Temporal lobe (tissue), 4 donors: ENCODE measurements at places on chromosomes 2 and 18. TPM values are rescaled to one million over a fixed set of nuclear protein-coding genes. Genes with fewer than 3 reads are reported as not detected.

Gene HOXD3
- not detected for total RNA-seq

Gene FTCDNL1
- total RNA-seq = 5.4 TPM

Gene GLI2
- total RNA-seq = 2.7 TPM

Gene AFF3
- total RNA-seq = 81.4 TPM

Gene GAL3ST2
- total RNA-seq = 0.74 TPM

Gene ASB18
- not detected for total RNA-seq

Gene TSPYL6
- under 0.01 TPM for total RNA-seq

Gene REG3G
- not detected for total RNA-seq

Gene GNAL
- 80.6 TPM for total RNA-seq

Gene DSC2
- total RNA-seq = 5.4 TPM

Gene CLHC1
- total RNA-seq = 41.6 TPM

Gene KIAA2012
- 0.98 TPM for total RNA-seq

Gene ELAC1
- total RNA-seq = 8.9 TPM

Gene ABHD3
- 6.6 TPM for total RNA-seq

Gene CHRND
- not detected for total RNA-seq

Gene ADNP2
- 17.5 TPM for total RNA-seq

Gene IMPA2
- total RNA-seq = 3.7 TPM

Gene PAIP2B
- 13.3 TPM for total RNA-seq

Gene RHBDD1
- 14.5 TPM for total RNA-seq

Gene AQP12A
- not detected for total RNA-seq

Gene MEX3C
- total RNA-seq = 62.2 TPM

Gene TMEM131
- 38.6 TPM for total RNA-seq

Gene TDRD15
- not detected for total RNA-seq

Gene SCN3A
- total RNA-seq = 194 TPM

Gene CIB4
- total RNA-seq = not detected

Gene SNORC
- 0.74 TPM for total RNA-seq

Gene ACMSD
- total RNA-seq = not detected

Gene ZC3H6
- 24.8 TPM for total RNA-seq

Gene PLCD4
- total RNA-seq = 0.25 TPM

Gene PAX8
- total RNA-seq = not detected

Gene SPATA3
- not detected for total RNA-seq

Gene FSIP2
- 3.2 TPM for total RNA-seq

Gene SERPINB3
- total RNA-seq = not detected

Gene ABHD1
- total RNA-seq = not detected

Gene PLGLB2
- 2.2 TPM for total RNA-seq

Gene ST8SIA5
- 13.3 TPM for total RNA-seq
